CD4-positive, alpha-beta T cell treated with Interleukin-2 at 100 ng/mL for 4 hours (primary cell): ENCODE measurements at places on chromosomes 2 and 18.

DNA sequence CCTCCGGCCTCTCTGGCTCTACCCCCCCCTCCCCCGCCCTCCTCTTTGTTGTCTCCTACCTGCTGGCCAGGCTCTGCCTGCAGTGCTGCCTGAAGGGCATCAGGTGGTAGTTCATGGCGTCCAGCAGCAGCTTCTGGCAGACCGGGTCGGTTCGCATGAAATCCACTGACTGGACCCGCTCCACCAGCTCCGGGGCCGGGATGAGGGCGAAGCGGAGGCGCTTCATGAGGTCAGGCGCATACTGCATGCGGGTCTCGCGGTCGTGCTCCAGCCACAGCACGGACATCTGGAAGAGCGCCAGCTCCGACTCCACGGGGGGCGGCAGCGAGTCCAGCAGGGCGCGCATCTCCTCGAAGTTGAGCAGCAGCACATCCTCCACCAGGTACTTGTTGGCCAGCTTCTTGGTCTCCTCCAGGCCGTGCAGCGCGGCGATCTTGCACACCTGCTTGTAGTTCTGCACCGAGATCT, 3.2 kb downstream of the KLHL14 start:
- DNase-seq: no peak

DNA sequence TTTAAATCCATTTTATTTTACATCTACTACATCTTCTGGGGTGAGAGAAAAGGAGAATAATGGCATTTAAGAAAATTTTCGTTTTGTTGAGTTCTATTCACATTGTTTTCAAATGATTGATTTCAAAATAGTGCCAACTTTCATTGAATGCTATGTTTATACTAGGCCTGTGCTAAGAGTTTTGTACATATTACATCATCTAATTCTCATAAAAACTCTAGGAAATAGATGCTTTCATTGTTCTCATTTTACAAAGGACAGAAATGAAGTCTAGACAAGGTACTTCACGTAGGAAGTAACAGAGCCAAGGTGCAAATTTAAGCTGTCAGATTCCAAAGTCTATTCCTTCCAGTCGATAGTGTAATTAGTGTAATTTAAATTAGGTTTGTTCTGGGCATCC, 402.8 kb upstream of the UBE2E3 start:
- DNase-seq: no peak

- no peak for DNase-seq
Observed at GRCh38 chr2:235068701-235069100, 116.9 kb downstream of the SH3BP4 start.

DNA sequence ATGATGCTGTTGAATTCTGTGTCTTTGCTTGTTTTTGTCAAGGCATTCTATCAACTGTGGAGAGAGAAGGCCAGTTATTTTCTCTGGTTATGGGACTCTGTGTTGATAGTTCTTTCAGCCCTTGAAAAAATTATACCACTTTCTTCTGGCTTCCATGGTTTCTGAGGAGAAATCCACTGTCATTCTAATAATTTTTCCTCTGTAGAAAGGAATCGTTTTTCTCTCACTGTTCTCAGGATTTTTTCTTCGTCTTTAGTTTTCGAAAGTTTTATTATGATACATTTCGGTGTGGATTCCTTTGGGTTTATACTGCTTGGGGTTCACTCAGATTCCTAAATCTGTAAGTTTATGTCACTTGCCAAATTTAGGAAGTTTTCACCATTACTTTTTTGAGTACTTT, 6.6 kb downstream of the GALNT1 start:
- no peak for DNase-seq
